Stimulated activated CD4-positive, alpha-beta T cell treated with anti-CD3 and anti-CD28 coated beads, TNF-alpha, amount 100 ng/mL, for 1 hour (primary cell): ENCODE measurements at places on chromosomes 3 and 15.

DNA sequence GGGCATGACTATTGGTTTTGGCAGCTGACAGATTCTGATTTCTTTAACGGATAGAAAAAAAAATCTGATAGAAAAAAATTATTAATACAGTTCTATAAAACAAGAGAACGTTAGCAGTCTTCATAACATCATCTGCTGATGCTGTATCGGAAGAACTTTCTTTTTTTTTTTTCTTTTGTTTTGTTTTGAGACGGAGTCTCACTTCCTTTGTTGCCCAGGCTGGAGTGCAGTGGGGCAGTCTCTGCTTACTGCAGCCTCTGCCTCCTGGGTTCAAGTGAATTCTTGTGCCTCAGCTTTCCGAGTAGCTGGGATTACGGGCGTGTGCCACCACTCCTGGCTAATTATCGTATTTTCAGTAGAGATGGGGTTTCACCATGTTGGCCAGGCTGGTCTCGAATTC is 271.2 kb upstream of the DPPA4 start:
- no peak for DNase-seq

DNA sequence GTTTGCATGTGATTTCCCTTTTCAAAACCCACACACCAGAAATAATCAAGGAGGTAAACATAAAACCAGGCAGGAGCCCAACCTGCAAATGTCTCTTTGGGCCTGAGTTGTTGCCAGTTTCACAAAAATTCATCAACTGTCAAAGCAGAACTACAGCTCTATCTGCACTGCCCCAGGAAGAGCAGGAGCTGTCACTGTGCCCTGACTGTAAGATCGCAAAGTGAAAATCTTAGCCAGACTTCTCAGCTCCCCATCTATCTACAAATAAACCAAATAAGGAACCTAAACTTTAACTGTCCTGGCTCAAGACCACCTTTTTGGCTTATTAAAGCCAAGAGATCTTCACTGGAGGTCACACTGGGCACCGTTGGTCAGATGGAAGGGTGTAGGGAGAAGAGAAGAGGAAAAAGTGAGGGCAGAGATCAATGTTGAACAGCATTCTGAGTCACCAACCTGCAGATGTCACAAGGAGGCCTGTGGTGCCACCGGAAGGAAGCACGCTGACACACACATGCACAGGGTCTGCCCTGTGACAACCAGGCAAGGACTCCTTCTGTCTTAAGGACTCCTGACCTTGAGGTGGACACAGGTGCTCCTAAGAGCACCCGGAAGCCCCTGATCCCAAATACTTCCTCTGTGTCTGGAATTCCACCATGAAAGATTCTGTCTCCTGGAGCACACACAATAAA is 58.7 kb downstream of the RPN1 start:
- DNase-seq, result no peak

DNA sequence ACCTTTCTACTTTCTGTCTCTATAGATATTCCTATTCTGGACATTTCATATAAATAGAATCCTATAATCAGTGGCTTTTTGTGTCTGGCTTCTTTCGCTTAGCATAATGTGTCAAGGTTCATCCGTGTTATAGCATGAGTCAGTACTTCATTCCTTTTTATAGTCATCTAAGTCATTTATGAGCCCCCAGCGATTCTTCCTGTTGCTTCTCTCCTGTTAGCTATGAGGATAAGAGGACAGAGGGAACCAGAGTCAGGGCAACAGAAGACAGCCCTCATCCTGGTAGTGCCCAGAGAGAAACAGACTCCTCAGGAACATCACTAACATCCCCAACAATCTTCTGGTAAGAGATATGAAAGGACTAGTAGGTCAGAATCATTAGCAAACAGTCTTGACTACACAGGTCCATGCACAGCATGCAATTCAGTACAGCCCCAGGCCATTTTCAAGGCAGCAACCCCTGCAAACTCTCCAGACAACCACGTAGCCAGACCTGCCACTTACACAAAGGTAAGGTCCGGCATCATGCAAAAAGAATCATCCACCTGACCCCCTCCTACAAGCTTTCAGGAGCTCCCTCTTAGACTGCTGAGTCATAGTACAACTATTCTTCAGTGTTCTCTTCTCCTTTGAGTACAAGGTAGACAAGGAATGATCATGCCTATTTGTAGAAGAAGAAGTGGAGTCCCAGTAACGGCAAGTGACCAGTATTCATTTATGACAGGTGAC is 91.5 kb downstream of the MYLK start:
- DNase-seq, result no peak

DNA sequence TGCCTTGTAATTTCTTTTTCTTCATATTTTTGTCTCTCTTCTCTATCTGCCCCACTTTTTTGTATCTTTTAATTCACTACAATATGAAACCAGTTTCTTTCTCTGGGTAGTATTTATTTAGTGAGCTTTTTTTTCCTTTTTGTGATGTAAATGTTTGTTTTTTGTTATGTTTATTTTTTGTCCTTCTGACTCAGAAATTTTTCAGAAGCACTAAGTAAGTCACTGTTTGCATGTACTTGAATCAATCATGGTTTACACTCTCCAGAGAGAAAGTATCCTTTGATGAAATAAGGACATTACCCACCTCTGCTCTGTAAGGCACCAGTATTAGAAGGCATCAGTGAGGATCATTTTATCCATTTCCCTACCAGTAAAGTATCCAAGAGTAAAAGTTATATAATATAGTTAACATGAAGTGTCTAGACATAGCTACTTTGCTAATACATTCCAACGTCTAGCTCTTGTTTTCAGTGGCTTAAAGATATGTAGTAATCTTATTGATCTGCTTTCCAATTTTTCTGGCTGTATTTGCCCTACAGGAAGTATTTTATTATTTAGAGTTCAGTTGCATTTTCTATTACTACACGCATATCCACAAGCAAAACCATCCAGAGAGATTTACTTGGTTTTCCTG is 25.4 kb downstream of the FILIP1L start:
- DNase-seq, result no peak

GRCh38 chr3:172309059-172309458 is 139.2 kb downstream of the GHSR start:
- no peak for DNase-seq

- DNase-seq, result no peak
These were observed 28.5 kb downstream of the SCG5 start for GRCh38 chr15:32669896-32670611.

DNA sequence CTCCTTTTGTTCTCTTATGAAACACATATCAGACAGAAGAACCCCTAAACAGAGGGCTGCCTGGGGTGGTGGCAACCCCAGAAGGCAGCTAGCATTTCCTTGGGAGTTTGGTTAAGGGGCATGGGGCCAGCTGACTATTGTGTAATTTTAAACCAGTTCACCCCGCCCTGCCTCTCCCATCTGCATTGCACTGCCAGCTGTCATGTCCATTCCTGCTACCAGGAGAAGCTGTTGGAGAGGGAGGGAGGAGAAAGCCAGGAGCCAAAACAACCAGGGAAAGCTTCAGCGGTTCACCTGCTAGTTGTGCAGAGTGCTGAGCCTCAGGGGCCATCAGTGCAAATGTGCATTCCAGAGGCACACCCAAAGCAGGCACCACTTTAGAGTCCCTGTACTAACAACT is 47.6 kb upstream of the ATP1B3 start:
- DNase-seq, result no peak

DNA sequence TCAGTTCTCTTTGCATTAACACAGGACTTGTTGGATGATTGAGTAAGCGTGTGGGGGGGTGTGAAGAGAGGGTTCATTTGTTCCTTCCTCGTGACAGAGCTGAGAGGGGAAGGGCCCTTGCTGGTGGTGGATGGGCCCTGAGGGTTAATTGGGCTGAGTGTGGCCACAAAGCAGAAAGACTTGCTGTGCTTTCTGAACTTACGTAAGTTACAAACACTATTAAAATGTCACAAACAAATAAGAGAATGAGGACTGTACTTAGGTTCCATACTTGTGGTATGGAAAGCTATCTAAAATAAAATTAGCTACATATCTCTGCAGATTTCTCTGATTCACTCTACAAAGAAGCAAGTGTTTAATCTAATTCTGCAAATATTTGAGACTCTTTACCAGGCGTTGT is 231.3 kb downstream of the LPP start:
- no peak for DNase-seq

GRCh38 chr3:48187579-48188265 is 495 bp downstream of the CDC25A start:
- no peak for DNase-seq

GRCh38 chr15:52031556-52031955 is 12.5 kb downstream of the MAPK6 start:
- no peak for DNase-seq

DNA sequence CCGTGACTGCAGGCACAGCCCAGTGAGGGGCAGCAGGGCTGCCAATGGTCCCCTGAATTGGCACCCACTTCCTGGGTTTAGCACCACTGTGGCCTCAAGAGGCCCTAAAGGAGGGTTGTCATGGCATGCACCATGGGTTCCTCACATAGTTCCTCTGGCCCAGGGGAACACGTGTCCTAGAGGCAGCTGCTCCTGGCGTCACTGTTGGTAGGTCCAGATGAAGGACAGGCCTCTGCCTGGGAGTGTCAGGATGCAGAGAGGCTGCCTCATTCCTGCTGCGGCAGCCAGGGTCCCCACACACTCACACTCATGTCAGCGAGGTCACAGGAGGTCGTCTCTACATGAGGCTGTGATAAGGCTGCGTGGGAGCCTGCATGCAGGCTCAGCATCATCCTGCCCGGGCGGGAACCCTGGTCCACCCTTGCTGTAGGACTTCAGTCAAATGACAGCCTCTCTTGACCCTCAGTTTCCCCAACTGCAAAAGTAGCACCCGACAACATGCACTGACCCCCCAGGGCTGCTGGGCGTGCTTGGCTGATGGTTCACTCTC is 26.1 kb upstream of the SFMBT1 start:
- DNase-seq, result no peak

GRCh38 chr15:59276225-59277178 is 69.9 kb downstream of the LDHAL6B start:
- DNase-seq, result no peak

DNA sequence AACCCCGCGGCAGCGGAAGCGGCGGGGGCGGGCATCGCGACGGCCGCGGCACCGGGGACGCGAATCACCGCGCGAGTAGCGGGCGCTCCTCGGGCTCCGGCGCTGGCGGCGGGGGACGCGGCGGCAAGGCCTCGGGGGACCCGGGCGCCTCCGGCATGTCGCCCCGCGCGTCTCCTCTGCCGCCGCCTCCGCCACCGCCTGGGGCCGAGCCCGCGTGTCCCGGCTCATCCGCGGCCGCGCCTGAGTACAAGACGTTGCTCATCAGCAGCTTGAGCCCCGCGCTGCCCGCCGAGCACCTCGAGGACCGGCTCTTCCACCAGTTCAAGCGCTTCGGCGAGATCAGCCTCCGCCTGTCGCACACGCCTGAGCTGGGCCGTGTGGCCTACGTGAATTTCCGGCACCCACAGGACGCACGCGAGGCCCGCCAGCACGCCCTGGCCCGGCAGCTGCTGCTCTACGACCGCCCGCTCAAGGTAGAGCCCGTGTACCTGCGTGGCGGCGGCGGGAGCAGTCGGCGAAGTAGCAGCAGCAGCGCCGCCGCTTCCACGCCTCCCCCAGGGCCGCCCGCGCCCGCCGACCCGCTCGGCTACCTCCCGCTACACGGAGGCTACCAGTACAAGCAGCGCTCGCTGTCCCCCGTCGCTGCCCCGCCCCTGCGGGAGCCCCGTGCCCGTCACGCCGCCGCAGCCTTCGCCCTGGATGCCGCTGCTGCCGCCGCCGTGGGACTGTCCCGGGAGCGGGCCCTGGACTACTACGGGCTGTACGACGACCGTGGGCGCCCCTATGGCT is 675 bp downstream of the RBM15B start:
- no peak for DNase-seq

DNA sequence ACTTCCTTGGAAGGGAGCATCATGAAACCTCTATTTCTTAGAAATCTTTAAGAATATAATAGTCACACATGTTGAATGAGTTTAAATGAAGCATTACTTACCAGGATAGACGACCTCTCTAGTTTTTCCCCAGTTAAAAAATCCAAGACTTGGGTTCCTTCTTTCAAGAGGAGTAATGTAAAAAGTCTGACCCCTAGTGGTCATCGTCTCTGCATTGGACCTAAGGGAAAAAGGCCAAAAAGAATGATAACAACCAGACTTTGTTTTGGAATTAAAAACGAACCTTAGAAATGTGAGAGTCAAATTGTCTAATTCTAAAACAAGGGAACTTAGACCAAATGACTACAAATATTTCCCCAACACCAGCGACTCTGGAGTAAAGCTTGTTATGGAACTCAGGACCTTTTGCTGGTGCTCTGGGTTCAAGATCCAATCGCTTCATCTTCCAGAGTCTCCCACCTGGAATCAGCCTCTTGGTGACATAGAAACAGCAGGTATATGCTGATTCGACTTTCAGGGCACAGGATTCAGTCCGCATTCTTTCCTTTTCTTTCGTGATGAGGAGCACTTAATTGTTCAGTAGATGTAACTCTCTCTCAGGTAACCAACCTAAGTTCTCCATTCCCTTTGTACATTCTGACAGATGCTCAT is 214.8 kb upstream of the TPRG1 start:
- no peak for DNase-seq

DNA sequence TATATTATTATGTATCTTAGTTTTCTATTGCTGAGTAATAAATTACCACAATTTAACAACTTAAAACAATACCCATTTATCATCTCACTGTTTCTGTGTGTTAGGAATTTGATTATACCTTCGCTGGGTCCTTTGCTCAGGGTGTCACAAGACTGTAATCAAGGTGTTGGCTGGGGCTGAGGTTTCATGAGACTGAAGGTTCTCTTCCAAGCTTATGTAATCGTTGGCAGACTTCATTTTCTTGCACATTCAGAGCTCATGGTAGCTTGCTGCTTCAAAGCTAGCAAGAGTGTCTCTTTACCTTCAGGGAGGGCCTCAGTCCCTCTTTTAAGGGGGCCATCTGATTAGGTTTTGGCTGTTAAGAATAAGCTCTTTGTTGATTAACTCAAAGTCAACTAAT is 293.1 kb downstream of the POLQ start:
- no peak for DNase-seq

GRCh38 chr15:72312605-72313447 is 7.1 kb downstream of the CELF6 start:
- DNase-seq, result peak; percentile 18

GRCh38 chr3:89474333-89475130 is 367.1 kb downstream of the EPHA3 start:
- no peak for DNase-seq

GRCh38 chr3:115322901-115323300 is 175.8 kb upstream of the ZBTB20 start:
- DNase-seq, result no peak

DNA sequence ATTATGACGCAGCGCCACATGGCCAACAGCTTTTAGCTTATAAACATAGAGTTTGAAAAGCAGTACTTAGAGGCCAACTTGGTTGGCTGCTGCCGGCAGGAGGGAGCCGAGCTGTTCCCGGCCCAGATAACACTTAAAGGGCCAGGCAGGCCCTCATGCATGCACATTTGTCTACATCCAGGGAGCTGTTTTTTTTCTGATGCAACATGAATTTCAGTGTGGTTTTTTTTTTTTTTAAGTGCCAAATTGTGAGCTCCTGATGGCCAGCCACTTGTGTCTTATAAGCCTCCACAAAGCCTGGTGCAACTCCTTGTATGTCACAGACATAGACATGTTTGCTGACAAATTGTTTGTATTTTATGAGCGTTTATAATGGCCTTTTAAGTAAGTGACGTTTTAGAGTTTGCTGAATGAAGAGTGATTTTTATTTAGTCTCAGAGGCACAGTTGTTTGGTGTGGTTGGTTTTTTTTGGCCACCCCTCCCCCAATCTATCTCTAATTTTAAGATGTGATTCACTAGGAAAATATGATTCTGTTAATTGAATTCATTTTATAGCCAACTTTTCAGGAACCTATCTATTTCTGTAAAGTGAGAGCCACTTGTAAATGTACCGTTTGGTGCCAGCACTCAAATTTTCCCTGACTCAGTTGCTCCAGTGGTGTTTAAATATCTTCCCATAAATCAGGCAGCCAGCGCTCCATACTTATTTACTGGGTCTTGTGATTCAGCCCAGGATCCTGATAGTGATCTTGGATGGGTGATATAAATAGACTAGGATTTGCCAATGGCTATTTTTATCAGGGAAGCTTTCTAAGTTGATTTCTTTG is 134.3 kb downstream of the VGLL4 start:
- DNase-seq, result no peak
